ENCODE measurements at places on chromosomes 7 and 10. TPM values are rescaled to one million over a fixed set of nuclear protein-coding genes. Genes with fewer than 3 reads are reported as not detected.
A peak's percentile ranks its signal among the peaks of the same experiment; 100 is the strongest.

DNA sequence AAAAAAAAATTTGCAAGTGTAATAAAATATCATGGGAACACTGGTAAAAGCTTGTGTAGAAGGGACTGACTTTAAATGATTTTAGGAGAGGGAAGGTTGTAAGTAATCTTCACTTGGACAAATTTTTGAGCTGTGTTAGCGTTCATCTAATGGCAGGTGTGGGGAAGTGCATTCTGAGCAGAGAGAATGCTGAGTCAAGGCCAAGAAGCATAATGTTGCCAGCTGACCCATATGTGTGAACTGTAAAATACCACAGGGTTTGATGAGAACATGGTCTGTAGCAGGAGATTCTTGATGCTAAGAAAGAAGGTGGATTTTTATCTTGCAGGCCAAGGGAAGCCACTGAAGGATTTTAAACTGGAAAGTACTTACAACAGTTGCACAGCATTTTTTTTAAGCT lies 98.2 kb upstream of the ZNF32 start:
- DNase-seq = no peak

DNA sequence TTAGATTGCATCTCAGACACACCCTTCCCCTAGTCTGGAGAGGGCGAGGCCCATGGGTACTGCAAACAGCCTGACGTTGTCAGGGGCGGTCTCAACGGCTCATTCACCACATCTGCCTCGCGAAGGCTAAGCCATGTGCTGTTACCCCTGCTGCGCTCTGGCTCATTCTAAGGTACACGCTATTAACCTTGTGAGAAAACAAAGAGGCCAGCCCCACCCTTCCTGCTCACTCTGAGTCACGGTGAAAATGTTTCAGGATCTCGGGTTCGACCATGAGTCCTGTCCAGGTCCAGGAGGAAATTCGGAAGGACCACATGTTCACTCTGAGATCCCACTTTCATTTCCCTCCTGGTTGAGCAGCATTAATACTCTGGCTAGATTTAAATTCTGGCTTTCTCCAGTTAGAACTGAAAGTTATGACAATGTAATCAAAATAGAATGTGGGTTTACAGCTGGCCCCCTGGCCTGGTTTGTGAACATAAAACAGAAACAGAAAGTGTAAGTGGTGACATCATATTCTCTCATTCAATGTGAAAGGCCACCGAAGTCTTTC lies 55.2 kb downstream of the EGFR start:
- no peak for DNase-seq

GRCh38 chr10:86367152-86367951 lies 757 bp upstream of the GRID1 start:
- DNase-seq = no peak

- DNase-seq = no peak
These were observed 97.3 kb upstream of the CTBP2 start for GRCh38 chr10:125257521-125258108.

DNA sequence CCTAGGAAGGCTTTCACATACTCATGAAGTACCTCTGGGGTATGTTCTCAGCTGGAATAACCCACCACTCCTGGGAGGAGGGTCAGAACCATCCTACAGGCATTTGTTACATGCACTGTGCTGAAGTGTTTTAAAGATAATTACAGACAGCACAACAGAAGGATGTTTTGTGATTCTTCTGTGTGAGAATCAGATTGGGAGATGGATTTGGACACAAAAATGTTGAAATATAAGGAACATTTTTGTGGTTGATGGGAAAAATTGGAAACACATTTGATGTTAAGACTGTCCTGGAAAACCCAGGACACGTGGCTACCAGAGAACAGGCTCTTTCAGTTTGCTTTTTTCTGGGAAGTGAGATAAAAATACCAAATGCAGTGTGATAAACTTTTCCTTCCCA lies 61.4 kb downstream of the BICC1 start:
- no peak for DNase-seq

- peak; percentile 45 for DNase-seq
These were observed 69.9 kb downstream of the HYCC1 start for GRCh38 chr7:22944022-22944421.

- peak; percentile 26 for DNase-seq
These were observed 53.8 kb downstream of the MCMBP start for GRCh38 chr10:119818889-119819270.

The FUOM gene
- 24.3 TPM for polyA plus RNA-seq

The ARHGAP22 gene
- 1.7 TPM for polyA plus RNA-seq

The TACR2 gene
- 0.16 TPM for polyA plus RNA-seq

The SRI gene
- polyA plus RNA-seq = 148 TPM
